NCI-H187 treated with DMSO at 0.1 percent for 48 hours (cell line): ENCODE measurements at places on chromosomes 11 and 22.

DNA sequence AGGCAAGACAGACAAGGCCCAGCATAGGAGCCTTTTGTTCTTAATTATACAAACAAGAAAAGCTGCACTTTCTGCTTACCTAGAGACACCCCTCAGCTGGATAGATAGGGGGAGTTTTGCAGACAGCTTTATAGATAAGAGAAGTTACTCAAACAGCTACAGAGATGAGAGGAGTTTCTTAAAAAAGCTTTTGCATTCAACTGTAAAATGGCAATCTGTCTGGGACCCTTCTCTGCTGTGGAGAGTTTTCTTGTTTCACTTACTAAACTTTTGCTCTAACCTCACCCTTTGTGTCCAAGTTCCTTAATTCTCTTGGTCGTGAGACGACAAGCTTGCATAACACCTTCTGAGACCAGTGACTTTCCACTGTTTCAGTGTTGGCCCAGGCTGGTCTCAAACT, 103.8 kb upstream of the CHORDC1 start:
- no peak for DNase-seq

GRCh38 chr22:30286813-30287647, 2.3 kb downstream of the CASTOR1 start:
- DNase-seq = no peak

GRCh38 chr22:46355996-46356471, 20.5 kb downstream of the TRMU start:
- no peak for DNase-seq

DNA sequence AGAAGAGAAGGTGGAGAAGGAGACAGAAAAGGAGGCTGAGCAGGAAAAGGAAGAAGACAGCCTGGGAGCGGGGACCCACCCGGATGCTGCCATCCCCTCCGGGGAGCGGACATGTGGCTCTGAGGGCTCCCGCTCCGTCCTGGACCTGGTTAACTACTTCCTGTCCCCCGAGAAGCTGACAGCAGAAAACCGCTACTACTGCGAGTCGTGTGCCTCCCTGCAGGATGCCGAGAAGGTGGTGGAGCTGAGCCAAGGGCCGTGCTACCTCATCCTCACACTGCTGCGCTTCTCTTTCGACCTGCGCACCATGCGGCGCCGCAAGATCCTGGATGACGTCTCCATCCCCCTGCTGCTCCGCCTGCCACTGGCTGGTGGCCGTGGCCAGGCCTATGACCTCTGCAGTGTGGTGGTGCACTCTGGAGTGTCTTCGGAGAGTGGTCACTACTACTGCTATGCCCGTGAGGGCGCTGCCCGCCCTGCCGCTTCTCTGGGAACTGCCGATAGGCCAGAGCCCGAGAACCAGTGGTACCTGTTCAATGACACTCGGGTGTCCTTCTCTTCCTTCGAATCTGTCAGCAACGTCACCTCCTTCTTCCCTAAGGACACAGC, 21.4 kb downstream of the USP35 start:
- no peak for DNase-seq

DNA sequence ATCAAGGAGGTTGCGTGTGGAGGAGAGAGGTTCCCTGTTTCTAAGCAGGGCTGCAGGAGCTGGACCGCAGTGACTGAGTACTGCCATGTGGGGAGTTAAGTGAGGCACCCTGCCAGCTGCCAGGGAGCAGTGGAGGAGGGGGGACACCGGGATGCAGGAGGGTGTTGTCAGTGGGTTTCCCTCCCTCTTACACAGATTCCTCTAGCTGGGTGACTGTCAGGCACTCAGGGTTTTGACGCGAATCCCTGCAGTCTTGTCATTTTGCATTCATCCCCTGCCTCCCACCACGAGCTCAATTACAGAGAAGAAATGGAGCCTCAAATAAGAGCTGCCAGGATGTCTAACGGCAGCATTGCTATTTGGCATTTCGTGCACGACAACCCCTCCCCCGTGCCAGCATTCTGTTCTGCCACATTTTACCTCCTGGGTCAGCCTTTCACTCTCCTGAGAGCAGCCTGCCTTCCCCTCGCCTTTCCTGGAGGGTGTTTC, 119.8 kb upstream of the SORL1-AS1 start:
- no peak for DNase-seq

- no peak for DNase-seq
Observed at GRCh38 chr11:61891331-61892084, at the start of gene FADS3. FADS3 (minus strand) TSS chr11:61891545; CDS start chr11:61891381, 164 bp downstream.

DNA sequence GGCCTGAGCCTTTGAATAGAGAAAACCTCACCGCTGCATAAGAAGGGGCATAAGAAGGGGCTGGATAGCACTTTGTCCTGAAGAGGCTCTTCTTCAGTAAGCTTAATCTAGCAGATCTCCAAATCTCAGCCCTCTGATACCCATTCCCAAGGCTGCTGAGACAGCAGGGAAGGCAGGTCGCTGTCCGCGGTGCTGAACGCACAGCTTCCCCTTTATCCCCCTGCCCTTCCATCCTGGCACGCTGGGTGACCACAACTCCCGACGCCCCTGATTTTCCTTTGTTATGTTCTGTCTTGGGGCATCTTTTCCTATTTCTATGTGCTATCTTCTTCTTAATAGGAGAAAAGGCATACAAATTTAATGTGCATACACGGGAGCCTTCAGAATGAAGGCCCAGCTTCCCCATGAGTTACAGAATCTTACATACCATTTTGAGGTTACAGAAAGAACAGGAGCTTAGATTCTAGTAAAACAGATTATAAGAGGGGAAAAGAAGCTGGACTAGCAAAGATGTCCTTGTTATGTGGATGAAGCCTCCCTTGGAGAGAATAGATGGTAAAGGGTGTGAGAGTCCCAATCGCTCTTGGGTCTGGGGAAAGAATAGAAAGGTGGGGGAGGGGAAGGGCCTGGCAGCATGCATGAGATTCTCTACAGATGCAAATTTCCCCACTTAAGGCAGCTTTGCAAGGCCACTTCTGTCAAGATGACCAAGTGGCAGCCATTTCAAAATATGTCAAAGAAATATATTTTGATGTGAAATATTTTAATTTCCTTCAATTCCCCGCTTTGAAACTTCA, 5.7 kb upstream of the SULT4A1 start:
- DNase-seq = no peak

GRCh38 chr11:66190786-66191185, 77.7 kb upstream of the RAB1B start:
- no peak for DNase-seq

GRCh38 chr22:24807284-24807950, 1.4 kb downstream of the SGSM1 start:
- no peak for DNase-seq

GRCh38 chr11:105046898-105047579, 1.9 kb upstream of the CARD16 start:
- no peak for DNase-seq

GRCh38 chr11:73186294-73186850, 31.7 kb upstream of the P2RY2 start:
- no peak for DNase-seq

DNA sequence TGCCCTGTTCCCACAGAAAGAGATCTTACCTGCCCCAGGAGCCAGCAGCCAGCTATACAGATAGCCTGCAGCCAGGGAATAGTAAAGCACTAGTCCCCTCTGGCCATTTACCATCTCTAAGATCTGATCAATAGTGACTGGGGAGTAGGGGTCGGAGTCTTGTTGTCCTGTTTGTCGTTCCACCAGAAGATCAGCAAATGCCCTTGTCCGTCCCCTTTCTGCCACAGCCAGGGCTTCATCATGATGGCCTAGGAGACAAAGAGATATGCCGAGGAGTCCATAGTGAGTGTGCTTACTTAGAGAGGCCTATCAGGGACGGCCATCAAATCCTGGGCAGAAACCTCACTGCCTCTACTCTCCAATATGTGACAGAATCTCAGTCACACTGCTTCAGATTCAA, 177.1 kb upstream of the PITPNB start:
- DNase-seq = no peak
